ENCODE measurements at places on chromosomes 6 and 20.

DNA sequence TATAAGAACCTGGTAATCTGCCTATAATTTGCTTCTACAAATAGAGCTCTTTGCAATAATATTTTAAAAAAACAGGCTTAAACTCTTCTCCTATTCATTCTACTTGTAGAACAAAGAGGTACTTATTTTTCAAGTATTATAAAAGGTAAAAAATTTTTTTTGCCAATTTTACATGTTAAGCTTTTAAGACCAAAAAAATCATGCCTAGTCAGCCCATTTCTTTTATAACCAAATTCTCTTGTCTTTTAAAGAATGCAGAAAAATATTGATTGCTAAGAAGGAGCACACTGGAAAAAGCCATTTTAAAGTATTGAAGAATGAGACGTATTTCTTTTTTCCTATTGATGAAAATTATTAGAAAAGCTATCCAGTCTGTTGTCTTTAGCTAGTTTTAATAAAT is 54.1 kb upstream of the BCLAF1 start:
- no peak for DNase-seq

DNA sequence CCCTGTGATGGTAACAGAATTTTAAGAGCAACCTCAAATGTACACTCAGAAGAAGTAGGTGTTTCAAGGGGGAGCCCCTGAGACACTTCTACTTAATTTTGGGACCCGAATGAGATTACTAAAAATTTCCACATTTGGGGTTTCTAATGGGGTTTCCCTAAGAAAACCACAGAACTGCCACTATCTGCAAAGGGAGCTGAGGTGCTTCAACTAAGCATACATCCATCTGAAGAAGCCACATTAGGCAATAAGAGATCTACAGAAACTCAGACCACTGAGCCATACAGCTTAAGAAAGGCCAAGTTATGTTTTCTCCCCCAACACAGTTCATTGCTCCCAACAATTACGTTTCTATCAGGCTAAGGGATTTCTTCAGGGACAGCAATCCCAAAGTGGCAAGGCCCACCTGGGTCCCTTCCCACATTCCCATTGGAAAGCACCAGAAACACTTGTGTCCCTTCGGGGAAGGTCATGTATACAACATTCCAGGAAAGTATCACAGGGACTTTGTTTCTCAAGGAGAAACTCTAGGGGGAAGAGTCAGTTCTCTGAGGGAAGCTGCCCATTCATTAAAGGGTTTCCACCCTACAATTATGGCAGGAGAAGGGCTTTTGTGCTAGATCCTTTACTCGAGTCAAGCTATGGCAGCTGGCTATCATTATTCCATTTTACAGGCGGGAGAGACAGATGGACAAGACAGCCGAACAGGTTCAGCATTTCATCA is 5.0 kb downstream of the BCL2L1 start:
- no peak for DNase-seq

GRCh38 chr6:111748231-111748647 is 125.0 kb downstream of the FYN start:
- DNase-seq, result no peak

DNA sequence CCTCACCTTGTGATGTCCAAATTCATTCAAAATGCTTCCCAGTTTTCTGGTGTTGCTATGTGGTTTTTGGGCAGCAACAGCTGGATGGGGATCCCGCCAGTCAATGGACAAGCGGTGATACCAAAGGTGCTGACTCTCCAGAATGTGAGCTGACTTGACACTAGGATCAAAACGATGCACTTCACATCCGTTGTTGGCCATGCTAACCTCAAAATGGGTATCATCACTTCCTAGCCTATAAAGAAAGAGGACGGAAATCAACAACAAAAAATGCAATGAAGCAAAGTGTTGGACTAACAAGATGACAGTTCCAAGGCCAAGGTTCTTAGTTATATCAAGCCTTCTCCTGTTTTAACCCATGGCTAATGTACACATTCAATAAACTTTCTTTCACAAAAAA is 59.2 kb downstream of the METTL24 start:
- DNase-seq, result peak; percentile 4

DNA sequence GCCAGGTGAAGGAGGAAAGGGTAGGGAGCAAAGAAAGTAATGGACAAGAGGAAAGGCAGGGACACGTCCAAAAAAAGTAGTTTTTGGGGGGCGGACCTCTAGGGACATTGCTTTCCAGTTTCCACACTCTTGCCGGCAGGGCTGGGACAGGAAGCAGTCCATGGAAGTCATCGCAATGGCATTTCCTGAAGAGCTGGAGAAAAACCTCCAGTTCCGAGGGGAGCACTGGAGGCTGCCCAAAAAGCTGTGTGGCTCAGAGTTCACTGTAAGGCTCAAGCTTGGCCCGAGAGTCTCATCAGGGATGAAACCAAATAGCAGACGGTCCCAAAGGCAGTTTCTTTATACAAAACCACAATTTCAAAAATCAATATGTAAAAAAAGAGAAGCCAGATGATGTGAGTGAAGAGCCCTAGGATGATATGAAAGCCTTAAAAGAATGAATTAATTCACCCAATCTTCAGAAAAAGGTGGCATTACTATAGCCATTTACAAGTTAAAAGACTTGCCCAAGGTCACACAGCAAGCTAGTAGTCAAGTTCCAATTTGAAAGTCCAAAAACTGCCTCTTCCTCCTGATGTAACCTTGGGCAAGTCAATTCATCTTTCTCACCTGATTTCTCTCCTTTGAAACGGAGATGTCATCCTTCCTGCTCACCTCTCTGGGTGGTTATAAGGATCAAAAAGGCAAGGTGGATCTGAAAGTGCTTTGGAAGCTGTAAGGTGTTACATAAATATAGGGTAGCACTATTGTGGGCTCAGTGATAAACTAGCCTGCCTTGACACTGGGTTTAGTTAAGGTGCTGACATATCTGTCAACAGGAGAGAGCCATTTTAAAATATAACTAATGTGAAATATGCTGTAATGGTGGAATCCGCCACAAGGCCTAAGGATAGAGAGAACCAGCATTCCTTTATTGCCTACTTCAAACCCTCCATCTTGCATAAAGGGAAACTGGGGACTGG is 9.1 kb downstream of the BCL2L1 start:
- DNase-seq, result no peak

GRCh38 chr20:63854766-63855362 is 6.4 kb upstream of the ABHD16B start:
- no peak for DNase-seq

DNA sequence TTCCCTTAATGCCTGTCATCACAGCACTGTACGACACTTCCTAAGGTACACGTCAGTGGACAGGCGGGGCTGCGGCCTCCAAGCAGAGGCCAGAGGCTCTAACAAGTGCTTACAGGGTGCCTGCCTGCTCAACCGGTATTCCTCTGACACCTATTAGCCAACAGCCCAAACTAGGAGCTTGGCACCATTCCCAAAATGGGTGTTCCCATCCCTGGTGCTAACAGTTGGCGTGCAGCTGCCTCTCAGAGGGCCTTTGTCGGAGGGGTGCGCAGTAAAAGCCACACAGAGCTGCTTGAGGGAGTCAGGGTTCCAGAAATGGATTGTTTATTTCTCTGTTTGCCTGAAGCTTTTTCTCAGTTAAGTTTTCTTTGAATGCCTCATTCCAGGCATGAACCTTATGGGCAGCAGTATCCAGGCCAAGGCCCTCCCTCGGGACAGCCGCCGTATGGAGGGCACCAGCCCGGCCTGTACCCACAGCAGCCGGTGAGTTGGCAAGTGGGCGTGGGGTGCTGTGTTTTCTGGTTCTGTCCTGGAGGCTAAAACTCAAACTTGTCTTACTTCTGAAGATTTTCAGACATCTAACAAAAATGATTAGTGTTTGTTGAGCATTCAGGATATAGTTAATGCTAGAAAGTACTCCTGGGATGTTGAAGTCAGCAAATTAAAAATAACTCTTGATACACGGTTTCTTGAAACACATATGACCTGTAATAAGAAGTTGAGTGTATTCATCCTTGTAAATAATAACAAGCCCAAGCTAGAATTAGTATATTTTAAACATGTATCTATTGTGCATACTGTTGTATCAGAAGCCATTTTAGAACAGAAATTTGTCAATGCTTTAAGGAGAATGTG is 124.7 kb downstream of the TMEM242 start:
- no peak for DNase-seq

GRCh38 chr6:116649129-116649528 is 19.4 kb downstream of the ZUP1 start:
- DNase-seq, result no peak

DNA sequence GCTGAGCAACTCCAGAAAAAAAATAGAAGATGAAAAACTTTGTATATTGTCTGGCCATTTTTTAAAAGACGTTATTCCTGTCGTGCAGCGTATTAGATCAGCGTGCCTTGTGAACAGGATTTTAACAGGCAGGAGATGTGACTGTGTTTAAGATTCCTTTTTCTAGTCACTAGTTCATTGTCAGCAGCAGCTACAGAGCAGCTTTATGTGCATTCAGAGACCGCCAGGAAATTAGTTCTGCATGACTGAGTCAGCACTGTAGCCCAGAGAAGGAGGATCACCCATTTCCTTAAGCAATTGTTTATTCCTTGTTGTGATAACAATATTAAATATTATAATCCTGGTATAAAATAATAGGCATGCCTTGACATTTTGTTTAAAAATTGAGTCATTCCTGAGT is 75.4 kb upstream of the ADGRB3 start:
- no peak for DNase-seq

DNA sequence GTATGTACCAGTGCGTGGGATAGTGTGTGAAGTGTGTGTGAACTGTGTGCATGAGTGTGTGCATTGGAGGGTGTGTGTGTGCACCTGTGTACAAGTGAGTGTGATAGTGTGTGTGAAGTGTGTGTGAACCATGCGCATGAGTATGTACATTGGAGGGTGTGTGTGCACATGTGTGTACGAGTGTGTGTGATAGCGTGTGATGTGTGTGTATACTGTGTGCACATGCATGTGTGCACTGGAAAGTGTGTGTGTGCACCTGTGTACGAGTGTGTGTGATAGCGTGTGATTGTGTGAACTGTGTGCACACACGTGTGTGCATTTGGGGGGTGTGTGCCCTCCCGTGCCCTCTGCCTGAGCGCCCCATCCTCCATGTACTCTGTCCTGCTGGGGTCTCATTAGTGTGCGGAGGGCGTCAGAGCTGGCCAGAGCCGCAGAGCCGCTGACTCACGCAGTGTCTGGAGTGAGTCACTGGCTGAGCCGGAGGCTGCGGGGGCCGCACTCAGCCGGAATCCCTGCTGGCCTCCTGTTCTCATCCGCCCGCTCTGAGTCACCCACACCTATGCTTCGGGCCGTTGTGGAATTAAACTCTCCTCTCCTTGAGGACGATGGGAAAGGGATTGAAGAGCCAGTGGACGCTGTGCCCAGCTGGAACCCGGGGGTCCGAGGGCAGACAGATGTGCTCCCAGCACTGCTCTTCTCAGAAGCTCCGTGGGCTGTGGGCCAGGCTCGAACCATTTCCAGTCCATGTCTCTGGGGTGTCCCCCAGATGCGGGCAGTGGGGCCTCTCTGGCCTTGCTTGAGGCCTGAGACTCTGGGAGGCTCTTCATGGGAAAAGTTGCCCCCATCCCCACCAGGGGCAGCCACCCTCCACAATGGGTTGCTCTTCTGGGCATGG is 27.3 kb upstream of the STX16 start:
- no peak for DNase-seq

- no peak for DNase-seq
Observed at GRCh38 chr20:23106271-23106851, 20.2 kb upstream of the CD93 start.

- no peak for DNase-seq
Observed at GRCh38 chr6:130518588-130518987, 152.8 kb downstream of the TMEM200A start.

GRCh38 chr6:157632821-157633220 is 190.2 kb upstream of the SNX9 start:
- no peak for DNase-seq

GRCh38 chr6:134772671-134773360 is 177.1 kb downstream of the ALDH8A1 start:
- DNase-seq, result no peak

GRCh38 chr6:42618686-42619085 is 54.9 kb downstream of the UBR2 start:
- no peak for DNase-seq

DNA sequence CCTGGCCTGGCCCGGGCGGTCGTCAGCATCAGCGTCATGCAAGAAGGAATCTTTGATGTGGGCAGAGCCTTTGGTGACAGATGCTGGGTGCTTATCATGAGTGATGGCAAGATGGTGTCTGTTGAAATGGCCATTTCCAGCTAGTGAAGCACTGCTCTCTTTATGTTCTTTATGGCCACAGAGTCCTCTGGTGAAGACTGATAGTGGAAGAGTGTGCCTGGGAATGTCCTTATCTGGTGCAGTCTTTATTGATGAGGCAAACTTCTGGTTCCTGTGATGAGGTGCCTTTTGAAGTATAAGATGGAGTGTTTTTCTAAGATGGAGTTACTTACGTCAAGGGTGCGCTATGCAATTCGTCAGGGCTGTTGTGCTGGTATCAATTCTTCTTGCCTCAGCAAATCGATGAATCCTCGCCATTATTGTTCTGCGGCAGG is 22.6 kb upstream of the CCR6 start:
- DNase-seq, result no peak

- DNase-seq, result no peak
Observed at GRCh38 chr6:24795106-24795505, 3.6 kb downstream of the ARMH2 start.

DNA sequence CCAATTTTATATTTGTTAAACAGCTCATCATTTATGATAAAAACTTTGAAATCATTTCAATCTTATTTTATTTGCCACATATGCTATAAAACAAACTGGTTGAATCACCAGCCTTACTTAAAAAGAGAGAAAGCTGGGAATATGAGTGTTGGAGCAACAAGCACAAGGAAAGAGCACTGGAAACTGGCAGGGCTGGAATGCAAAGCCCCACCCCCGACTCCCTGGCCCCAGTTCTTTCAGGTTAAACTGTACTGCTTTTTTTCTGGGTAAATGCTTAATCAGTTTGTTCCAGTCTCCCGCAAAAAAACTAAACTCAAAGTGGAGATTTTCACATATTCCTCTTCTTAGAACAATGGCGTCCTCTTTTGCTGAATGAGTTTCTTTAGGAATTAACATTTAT is 433.8 kb upstream of the NOX3 start:
- DNase-seq, result no peak

DNA sequence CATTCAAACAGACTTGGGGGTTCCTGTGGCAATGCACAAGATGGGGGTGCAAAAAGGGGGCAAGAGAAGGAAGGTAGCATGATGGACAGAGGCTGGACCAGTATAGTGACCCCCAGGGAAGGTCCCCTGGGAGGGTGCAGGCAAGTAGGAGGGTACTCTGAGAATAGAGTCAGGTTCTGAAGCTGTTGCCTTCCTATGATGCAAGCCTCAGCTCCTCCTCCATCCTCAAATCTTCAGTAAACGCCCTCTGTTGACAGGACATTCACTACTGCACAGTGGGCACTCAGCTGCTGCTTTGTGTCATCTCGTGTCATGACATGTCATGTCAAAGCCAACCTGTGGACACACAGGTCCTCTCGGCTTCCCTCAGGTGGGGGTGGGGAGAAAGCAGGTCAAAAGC is 5.8 kb upstream of the SDCBP2 start:
- DNase-seq, result peak; percentile 58

GRCh38 chr20:37602634-37603033 is 75.0 kb upstream of the BLCAP start:
- DNase-seq, result no peak

- DNase-seq, result no peak
Observed at GRCh38 chr20:1187605-1188171, 2.9 kb upstream of the TMEM74B start.

GRCh38 chr6:13404228-13404891 is 76.0 kb upstream of the TBC1D7 start:
- DNase-seq, result no peak

All from Jurkat, Clone E6-1 (cell line).